ENCODE measurements at places on chromosomes 12 and 14.
A peak's percentile ranks its signal among the peaks of the same experiment; 100 is the strongest.

- DNase-seq = no peak
Observed at GRCh38 chr14:33602396-33602795, 348.5 kb downstream of the EGLN3 start.

- no peak for DNase-seq
Observed at GRCh38 chr14:87805315-87805723, 187.7 kb downstream of the GALC start.

- peak; percentile 6 for DNase-seq
Observed at GRCh38 chr12:119444462-119445044, 110.0 kb downstream of the CCDC60 start.

DNA sequence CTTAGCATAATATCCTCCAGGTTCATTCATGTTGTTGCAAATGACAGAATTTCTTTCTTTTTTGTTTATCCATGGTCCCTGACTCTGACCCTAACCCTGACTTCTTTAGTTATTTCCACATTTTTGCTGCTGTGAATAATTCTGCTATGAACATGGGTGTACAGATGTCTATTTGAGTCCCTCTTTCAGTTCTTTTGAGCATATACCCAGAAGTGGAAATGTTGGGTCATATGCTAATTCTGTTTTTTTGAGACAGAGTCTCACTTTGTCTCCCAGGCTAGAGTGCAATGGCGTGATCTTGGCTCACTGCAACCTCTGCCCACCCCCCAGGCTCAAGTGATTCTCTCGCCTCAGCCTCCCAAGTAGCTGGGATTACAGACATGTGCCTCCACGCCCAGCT lies 33.1 kb downstream of the KNTC1 start:
- DNase-seq = no peak

DNA sequence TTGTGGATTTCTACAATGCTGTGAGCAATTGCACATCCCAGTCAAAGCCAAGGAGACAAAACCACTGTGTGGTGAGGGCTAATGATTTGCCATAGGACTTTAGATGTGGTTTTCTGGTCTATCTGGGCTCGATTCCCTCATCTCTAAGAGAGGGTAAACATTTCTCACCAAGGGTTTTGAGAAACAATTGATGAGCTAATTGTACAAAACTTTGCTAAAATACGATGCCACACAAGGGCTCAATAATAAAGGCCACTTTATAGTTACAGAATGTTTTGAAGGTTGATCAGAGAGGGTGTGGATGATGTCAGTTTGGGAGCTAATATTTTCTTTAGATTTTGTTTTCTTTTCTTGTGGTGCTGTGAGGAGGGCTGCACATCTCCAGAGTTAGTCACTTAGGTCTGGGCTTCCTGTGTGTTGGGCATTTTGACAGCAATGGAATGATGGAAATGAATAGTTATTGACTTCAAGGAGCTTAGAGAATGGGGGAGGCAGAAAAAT lies 60.8 kb upstream of the SLC38A4 start:
- peak; percentile 12 for DNase-seq

DNA sequence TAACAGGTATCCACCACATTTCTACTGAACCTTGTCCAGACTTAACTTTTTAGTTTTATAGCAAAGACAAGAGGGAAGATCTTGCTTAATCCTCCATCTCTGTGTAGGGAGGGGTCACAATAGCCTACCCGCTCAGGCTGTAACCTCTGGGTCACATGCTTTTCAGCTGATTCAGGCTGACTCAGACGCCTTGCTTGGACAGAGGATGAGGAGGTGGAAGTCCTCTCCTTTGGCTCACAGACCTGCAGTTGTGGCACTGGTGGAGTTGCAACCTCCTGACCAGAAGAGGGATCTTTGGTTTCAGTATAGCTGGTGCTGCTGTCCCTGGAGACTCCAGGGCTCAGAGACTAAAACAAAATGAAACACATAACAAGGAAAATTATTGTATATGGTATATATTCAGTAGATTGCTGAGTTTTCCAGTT lies 16.2 kb downstream of the ACIN1 start:
- peak; percentile 57 for DNase-seq

- no peak for DNase-seq
Observed at GRCh38 chr12:126663304-126664094, 1598.3 kb downstream of the AACS start.

- DNase-seq = no peak
Observed at GRCh38 chr14:29558516-29558915, 369.1 kb downstream of the PRKD1 start.

GRCh38 chr12:47740606-47741339 lies 15.5 kb upstream of the ENDOU start:
- DNase-seq = no peak

GRCh38 chr14:47060050-47060449 lies 408.5 kb upstream of the RPL10L start:
- DNase-seq = no peak

DNA sequence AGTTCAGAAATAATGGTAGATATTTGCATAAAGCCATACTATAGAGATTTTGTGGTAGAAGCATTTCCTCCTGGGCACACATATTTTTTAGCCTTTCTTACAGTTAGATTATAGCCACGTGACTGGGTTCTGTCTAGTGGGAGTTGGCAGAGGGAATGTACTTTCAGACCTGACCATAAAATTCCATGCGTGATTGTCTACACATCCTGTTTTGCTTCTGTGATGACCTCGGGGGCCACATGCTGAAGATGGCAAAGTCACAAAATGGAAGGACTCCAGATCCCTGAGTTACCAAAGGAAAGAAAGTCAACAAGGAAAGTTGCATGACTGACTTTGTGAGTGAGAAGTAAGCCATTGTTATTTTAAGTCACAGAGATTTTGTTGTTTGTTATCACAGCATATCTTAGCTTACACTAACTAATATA lies 14.6 kb upstream of the MIA2 start:
- DNase-seq = no peak

GRCh38 chr14:50225067-50225973 lies 6.1 kb downstream of the SOS2 start:
- DNase-seq = no peak

- no peak for DNase-seq
Observed at GRCh38 chr14:80664576-80664975, 277.0 kb downstream of the CEP128 start.

GRCh38 chr14:101020834-101021370 lies 117.4 kb upstream of the RTL1 start:
- no peak for DNase-seq

DNA sequence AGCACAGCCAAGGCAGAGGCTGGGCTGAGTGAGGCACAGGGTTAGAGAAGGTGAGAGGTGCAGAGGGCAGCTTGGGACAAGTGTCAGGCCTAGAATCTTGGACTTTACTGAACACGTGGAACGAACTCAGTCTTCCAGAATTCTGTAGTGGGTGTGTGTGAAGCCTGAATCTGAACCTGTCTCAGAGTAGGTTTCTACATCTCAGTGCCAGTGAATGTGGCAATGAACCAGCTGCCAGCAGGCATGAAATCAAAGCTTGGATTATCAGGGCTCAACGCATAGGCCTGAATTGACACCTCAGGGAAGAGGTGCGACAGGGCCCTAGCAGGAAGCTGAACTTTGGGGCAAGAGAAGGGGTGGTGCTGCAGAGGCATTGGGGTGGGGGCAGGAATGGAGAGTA lies 104.6 kb downstream of the SAMD4A start:
- no peak for DNase-seq

GRCh38 chr12:46585854-46586621 lies 213.5 kb upstream of the SLC38A2 start:
- peak; percentile 58 for DNase-seq

- DNase-seq = no peak
Observed at GRCh38 chr12:104761611-104762010, 196.5 kb downstream of the SLC41A2 start.

- no peak for DNase-seq
Observed at GRCh38 chr12:13101821-13102375, 1.6 kb downstream of the GSG1 start.

GRCh38 chr12:70070494-70071007 lies 172.7 kb upstream of the CNOT2 start:
- DNase-seq = no peak

- DNase-seq = no peak
Observed at GRCh38 chr14:62431496-62431895, 613.8 kb downstream of the KCNH5 start.

DNA sequence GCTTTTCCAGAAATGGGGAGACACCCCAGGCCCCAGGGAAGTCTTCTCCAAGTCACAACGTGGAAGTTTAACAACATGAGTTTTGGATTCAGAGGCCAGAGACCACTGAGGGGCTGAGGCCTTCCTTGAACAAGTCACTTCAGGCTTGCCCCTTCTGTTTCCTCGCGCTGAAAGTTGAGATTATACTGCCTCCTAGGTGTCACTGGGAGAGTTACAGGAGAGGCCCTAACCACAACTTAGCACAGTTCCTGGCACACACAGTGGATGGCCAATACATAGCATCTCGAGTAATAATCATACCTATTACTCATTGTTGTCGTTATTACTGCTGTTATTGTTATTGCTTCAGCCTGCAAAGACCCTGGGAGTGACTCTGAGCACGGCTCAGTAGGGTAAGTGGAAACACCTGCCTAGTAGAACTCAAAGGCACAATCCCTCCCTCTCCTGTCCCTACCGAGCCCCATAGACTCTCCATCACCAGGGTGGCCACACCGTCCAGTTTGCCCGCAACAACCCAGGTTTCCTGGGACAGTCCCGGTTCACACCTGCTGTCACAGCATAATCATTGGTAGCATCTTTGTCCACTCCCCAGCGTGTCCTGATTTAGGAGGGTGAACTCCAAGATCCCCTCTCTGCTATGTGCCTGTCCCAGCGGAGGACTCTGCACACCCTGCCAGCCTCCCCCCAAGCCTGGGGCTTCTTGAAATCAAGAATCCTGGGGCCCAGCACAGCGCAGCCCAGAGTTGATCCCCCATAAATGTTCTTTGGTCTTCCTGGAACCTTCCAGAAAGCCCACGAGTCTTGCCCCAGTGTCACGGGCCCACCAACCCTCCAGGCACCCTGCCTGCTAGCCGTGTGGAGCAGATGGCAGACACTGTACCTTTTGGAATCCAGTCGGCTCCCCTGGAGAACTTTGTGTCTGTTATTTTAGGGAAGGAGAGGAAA lies 85.0 kb downstream of the SYNE3 start:
- no peak for DNase-seq

- no peak for DNase-seq
Observed at GRCh38 chr12:53849113-53849512, 89.5 kb upstream of the HOXC13 start.

DNA sequence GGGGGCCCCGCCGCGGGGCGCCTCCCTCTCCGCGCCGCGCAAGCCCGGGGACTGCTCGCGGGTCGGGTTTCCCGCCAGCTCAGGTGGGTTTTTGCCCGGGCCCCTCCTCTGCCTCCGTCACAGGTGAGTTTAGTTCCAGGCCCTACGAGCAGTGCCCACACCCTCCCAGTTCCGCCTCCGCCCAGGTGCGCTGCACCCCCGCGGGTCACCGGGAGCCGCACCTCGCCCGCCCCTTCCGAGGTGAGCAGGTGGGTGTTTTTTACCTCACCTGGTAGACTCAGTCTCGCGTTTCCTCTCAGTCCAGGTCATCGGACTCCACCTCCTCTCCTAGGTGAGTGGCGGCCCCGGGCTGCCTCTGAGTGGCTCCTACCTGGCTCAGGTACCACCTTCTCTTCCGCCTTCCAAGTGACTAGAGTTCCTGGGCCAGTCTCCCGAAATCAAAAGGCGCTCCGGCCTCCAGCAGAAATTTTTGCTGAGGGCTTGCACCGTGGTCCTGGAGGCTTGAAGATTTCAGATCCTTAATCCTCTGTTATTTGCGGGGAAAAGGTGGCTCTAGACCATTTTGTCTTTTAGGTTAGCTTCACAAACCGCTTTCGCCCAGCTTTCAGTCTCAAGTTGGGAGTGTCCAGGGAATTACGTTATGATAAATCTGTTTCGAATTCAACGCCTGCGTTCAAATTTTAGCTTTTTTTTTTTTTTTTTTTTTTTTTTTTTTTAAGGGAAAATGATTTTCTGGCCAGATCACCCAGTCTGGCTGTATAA lies at the start of gene TMEM30B:
TSS of gene TMEM30B (minus strand) at position 153 of the 762 bp plus-strand sequence. CDS start 191 bp downstream, outside the sequence.
- peak; percentile 90 for DNase-seq

DNA sequence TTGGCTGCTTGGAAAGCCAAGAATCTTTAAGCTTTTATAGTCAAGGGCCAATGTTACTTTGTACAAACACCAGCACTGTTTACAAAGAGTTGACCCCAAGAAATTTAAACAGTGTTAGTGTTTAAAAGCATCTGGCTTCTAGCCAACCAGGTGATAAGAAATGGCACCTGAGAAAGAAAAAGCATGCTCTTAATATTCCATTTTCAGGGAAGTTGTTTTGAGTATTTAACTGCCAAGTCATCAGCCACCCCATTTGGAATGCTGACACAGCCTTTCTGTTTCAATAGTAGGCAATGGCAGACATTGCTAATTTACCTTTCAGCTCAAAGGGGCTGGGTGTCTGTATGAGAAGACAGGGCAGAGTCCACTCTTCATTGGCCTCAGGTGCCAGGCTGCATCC lies 3.7 kb upstream of the SLC35F4 start:
- DNase-seq = no peak

- no peak for DNase-seq
Observed at GRCh38 chr14:26905229-26905628, 307.4 kb upstream of the NOVA1 start.

- DNase-seq = no peak
Observed at GRCh38 chr14:92717571-92718042, 30.8 kb downstream of the LGMN start.

GRCh38 chr14:91008759-91009409 lies 51.6 kb downstream of the RPS6KA5 start:
- DNase-seq = no peak

DNA sequence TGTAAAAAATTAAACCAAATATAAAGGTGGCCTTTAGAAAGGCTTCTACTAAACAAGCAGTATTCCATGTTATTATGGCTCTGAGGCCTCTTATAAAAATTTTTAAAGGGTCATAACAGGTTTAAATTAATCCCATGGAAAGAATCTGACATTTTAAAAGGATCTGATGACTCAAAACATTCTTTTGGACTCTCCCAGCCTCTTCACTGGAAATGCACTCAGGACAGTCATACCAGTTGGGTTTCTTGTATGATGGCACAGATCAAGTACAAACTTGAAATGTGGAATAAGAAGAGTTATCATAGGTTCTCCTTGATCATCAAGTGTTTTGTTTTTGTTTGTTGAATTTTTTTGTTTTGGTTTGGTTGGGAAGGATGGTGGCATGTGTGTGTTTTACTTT lies 50.8 kb downstream of the PPP2R5E start:
- DNase-seq = peak; percentile 79
